Activated CD4-positive, alpha-beta T cell treated with anti-CD3 and anti-CD28 coated beads, Interleukin-2, Interleukin-6, amounts not matched to agents 100 ng/mL and 50 ng/mL, durations not matched to agents 16 hours and 8 hours (primary cell): ENCODE measurements at places on chromosomes 7 and 10.

GRCh38 chr7:51602376-51602775 is 285.8 kb upstream of the COBL start:
- no peak for DNase-seq

DNA sequence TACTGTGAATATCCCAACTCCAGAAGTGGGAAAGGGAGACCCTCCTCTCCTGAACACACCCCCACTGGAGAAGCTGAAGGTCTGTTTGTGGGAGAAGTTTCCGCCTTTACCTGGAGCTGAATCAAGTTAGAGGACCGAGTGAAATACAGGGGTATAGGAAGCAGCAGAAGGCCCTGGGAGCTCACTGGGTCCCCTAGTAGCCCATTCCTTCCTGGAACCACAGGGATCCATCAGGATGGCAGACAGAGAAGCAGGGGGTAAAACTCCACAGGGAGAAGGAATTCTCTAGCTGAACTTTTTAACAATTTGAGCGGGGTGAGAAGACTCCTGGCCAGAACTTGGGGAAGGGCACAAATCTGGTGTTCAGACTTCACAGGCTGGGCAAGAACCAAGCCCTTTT is 275.8 kb downstream of the GRID1 start:
- DNase-seq, result no peak

GRCh38 chr7:150988230-150989226 is 2.3 kb upstream of the NOS3 start:
- DNase-seq, result peak; percentile 75

GRCh38 chr10:35446439-35446838 is 110.1 kb downstream of the CCNY start:
- no peak for DNase-seq

GRCh38 chr7:124177891-124178290 is 145.0 kb upstream of the TMEM229A start:
- no peak for DNase-seq

- no peak for DNase-seq
Measured at GRCh38 chr10:75276069-75276872, 40.5 kb upstream of the COMTD1 start.
